ENCODE measurements at places on chromosomes 16 and 17.
A peak's percentile ranks its signal among the peaks of the same experiment; 100 is the strongest.

- no peak for DNase-seq
Observed at GRCh38 chr17:27315796-27316465, 22.0 kb downstream of the WSB1 start.

DNA sequence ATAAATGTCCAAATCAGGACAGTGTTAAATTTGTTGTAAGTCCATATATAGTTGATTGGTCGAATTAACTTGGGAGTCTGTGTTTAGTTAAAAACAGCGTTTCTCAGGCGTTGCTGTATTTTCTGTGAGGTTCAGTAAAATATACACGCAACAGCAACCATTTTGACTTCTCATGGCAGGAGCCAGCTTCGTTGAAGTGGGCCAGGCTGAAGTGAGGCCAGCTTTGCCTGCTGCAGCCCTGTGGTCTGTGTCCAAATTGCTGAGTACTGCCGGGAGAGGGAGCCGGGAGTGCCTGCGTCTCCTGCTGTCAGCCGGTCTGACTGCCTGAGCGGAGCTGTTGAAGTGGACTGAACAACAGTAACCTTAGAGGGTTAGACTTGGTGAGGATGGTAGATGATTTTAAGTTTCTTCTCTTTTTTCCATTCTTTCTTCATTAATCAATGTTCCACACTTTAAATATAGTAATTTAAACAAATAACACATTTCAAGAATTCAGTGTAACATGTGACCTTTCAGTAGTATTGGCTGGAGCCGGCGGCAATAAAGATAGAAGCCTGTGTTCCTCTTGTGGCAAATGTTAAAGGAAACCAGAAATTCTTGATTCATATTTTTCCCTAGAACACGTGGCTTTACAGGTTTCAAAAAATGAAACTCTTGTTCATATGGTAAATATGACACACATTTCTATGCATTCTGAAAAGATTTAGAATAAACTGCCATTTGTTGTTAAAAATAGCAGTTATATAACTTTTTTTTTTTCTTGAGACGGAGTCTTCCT lies 37.0 kb upstream of the ZNF750 start:
- peak; percentile 84 for DNase-seq

GRCh38 chr17:76268015-76268749 lies 3.0 kb downstream of the UBALD2 start:
- peak; percentile 88 for DNase-seq

DNA sequence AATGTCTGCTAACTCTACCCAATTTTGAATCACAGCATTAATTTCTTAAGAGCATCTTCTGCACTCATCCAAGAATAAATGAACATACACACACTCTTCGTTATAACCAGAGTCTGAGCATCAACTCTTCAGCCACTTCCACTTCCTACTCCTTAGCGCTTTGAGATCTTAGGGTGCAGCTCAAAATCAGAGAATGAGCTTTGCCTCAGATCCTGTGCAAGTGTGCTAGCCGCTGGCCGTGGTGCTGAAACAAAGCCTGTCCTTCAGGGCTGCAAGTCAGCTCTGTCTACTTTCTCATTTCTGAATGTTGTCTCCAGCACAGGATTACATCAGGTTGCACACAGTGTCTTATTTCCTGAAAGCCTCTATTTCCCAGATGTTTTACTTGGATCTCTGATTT lies 165.4 kb downstream of the AIPL1 start:
- DNase-seq: peak; percentile 62

DNA sequence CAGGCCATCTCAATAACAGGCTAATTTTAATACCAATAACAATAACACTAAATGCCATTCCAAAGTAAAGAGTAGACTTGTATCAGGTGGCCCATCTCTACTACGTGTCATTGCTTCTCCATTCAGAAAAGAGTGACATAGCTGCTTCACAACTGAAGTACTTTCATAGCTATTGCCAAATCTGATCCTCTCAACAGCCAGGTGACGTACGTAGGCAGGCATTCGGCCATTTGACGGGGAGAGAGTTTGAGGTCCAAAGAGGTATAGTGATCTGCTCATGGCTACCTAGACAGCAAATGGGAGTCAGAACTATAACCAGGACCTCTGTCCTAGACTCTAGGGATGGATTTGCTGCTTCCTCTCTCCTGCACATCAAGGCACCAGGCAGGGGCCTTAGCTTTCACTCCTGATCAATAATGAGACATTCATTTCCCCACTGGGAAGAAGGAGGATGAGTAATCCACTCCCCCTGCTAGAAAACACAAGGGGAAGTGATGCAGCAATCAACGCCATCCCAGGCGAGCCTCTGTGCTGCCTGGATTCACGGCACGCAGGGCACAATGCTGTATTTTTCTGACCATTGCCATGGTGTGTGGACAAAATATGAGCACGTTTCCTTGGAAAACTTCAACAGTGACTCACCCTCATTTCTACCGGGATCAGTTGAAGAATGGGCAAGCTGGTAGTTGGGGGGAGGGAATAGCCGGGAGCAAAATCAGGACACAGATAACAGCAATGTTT lies 80.9 kb downstream of the SPACA3 start:
- no peak for DNase-seq

DNA sequence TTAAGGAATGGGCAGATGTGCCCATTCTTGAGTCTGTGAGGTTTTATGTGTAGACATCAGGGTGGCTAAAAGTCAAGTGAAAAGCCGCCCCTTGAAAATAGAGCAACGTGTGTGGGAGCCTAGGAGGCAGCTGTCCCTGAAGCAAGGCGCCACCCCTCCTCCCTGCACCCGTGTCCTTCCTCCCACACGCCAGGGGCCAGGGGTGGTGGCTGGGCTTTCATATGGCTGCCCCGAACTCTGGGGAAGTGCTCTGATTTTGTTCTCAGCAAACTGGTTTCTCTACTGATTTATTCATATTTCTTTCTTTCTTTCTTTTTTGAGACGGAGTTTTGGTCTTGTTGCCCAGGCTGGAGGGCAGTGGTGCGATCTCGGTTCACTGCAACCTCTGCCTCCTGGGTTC lies 4.7 kb downstream of the ZNF750 start:
- no peak for DNase-seq

GRCh38 chr16:58503166-58503862 lies 3.4 kb downstream of the NDRG4 start:
- no peak for DNase-seq

- no peak for DNase-seq
Observed at GRCh38 chr16:56357241-56357764, 68.0 kb downstream of the AMFR start.

DNA sequence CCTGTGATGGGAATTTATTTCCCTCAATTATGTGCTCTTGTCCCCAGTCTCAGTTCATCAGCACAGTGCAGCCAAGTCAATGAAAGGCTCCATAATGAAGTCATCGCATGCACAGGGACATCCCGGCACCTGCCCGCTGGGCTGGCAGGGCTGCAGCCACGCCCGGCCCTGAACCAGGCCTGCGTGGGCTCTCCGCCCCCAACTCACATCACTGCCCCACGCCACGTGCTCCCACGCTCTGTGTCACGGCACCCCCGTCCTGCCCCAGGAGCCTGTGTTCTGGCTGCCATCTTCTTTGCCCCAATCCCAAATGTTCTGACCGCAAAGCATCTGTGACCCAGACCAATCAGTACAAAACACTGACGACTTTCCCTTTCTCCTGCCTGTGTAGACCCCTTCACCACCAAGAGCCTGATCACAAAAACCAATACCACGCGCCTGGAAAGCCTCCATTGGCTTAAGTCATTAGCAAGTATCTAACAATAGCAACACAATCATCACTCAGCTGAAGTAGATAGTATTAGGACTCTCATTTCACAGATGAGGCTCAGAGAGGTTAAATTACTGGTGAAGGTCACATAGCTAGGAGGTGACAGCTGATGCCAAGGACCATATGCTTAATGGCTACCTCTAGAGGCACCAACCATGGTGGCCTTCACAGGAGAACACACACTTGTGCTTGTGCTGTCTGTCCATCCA lies 202.5 kb downstream of the ZFHX3 start:
- DNase-seq: no peak

DNA sequence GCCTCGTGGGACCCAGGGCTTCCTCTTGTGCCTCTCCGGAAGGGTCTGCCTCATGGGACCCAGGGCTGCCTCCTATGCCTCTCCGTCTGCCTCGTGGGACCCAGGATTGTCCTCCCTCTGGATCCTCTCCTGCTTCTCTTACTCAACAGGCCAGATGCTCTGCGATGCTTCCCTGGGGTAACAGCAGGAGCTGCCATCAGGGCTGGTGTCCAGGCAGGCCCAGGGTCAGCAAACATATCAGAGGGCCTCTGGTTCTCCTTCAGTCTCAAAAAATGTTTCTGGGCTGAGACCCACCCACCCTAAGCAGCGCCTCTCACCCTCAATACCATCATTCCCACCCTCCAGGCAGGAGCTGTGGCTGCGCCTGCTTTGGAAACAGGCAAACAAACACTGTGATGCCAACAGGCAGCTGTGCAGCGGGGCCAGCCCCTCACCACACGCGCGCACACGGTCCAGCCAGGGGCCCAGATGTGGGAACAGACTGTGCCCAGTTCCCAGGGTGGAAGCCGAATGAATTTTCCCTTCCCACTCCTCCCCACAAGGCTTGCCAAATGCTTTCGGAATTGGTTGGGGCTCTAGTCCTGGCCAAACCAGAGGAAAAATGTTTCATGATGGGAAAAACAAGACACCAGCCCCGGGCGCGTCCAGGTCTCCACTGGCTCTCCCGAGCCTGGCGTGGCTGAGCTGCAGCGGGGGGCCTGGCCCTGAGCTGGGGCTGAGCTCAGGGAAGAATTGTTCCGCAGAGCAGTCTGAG lies 11.3 kb downstream of the TIMM22 start:
- no peak for DNase-seq

DNA sequence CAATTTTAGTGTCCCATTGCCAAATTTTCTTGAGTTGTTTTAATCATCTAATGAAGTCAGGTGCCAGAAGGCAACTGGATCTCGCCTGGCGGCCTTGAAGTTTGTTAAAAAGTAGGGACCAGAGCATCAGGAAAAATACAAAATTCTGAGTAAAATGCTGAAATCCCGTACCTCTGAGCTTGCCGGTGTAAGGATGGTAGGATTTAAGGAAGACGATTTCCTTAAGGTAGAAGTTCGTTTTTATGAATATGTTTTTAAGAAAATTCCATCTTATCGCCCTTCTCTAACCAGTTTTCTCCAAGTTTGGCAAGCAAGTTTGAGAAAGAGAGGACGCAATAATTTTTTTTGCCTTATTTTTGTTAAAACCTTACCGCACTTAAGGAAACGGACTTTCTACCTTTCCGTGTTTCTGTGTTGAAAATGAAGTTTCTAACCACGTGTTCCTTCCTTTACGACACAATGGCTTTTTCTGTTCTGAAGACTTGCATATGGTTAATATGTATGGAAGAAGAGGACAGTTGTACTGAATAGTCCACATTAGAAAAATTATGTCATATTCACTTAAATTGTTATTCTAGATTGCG lies 748 bp downstream of the ATF7IP2 start:
- peak; percentile 16 for DNase-seq

GRCh38 chr16:1026784-1027500 lies 45.4 kb downstream of the SOX8 start:
- no peak for DNase-seq

GRCh38 chr16:88454523-88454947 lies 1.5 kb downstream of the ZFPM1 start:
- no peak for DNase-seq

DNA sequence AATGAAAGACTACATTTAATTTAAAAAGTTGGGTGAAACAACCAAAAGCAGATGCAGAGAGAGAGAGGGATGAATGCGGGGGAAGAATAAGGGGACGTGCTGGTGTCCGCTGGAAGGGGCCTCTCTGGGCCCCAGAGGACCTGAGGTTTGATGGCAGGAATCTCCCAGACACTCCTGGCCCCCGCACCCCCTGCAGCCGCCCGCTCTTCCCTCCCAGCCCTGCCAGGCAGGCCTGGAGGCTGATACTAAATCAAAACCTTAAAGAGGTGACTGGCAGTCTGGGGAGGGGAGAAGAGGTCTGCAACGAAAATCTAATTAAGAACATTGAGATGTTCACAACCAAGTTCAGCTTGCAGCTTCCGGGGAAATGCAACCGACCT lies 2.4 kb downstream of the FOXL1 start:
- no peak for DNase-seq

DNA sequence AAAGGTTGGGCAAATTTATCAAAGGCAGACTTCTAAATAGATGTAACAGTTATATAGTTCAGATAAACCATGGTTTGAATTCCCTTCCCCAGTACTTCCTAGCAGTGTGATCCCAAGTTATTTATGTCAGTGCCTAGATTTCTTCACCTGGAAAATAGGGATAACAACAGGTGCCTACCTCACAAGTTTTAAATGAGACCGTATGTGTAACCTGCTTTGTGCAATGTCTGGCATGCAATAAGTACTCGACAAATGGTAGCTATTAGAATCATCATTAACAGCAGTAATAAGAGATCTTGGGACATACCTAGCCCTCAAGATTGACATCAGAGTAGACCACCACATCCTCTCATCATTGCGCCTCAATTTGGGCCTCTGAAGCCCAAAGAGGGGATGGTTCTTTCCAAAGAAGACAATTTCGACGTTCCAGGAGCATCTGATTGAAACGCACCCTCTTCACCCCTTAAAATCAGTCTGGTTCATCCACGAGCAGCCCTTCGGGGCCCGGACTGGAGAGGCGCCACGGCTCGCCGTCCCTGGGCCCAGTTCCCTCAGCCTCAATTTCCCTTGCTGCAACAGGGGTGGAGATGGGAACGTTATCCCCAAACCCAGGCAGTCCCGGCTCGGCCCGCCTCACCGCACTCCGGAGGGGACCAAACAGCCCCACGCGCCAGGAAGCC lies 541 bp downstream of the ACACA start:
- peak; percentile 35 for DNase-seq

All from MCF 10A (cell line).